Stimulated activated CD8-positive, alpha-beta memory T cell treated with anti-CD3 and anti-CD28 coated beads, Interleukin-4, amount 100 ng/mL, for 4 hours (primary cell): ENCODE measurements at places on chromosomes 6 and 20.

DNA sequence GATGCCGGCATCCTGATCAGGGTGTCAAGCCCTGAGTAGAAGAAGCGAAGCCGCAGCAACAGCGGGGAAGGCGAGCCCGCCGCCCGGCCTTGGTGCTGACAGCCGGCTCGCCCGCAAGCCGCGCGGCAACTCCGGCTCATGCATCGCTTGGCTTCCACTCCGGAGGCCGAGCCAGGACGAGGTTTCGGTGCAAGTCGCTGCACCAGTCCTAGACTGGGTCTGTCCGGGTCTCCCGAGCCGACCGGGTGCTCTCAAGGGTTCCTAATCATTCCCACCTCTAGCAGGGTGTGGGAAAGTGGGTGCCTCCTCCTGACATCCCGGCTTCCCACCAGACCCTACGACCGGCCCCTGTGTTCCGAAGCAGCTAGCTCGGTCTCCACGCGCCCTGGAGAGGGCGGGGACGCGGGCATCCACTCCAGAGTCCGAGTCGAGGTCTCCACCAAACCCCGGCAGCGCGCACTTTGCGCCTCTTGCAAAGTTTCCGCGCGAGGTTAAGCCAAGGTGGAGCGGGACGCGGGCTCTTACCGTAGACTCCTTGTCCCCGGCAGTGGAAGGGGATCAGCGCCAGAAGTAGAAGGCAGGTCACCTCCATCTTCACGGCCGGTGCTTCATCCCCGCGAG, 1.4 kb downstream of the MDGA1 start:
- DNase-seq: no peak

- DNase-seq: no peak
Observed at GRCh38 chr6:43630980-43631619, 2.0 kb upstream of the GTPBP2 start.

DNA sequence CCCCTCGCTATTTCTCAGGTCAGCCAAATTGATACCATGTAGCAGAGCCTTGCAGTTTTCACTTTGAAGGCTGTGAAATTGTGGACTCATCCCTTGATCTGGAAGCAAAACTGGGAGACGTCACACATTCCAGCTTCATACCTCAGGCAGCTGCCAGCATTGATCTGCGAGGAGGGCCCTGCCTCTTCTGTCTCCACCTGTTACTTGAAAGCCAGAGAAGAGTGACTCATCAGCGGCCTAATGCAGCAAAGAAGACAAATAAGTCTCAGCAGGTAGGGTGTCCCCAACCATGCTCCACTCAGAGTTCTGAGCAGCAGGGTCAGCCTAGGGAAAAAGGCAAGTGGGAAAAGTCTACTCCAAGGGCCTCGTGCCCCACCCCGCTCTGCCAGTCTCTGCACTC, 69.4 kb upstream of the BMP2 start:
- no peak for DNase-seq

DNA sequence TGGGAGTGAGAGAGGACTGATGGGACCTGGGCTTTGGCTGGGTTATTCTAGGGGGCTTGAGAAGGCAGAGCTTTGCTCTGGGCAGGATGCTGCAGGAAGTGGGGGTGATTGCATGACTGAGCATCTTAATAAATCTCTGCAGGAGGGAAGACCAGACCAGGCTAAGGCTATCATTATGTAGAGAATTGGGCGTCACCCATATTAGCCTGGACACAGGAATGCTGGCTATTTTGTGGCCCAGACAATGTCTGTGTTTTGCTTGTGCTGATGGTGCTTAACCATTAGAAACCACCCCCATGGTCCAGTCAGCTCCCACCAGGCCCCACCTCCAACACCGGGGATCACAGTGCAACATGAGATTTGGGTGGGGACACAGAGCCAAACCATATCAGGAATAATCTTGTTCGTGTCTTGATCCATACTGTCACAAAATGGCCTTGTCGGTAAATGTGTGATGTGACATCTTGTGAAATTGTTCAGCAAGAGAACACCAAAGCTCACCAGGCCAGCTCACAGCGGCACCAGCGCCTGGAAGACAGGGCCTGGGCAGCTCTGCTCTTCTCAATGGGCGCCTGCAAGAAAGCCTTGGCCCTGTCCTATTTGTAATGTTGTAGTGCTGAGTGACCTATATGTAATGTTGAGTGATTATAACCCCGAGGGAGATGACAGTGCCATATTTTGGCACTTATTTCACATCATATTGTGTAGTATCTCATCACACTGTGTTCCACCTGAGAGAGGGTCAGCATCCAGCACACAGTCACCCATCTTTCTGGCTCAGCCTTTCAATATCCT, 211.8 kb downstream of the QKI start:
- DNase-seq: no peak

- no peak for DNase-seq
Observed at GRCh38 chr6:100671740-100672139, 207.0 kb upstream of the SIM1 start.

- DNase-seq: no peak
Observed at GRCh38 chr6:56151609-56152224, 95.7 kb downstream of the COL21A1 start.

DNA sequence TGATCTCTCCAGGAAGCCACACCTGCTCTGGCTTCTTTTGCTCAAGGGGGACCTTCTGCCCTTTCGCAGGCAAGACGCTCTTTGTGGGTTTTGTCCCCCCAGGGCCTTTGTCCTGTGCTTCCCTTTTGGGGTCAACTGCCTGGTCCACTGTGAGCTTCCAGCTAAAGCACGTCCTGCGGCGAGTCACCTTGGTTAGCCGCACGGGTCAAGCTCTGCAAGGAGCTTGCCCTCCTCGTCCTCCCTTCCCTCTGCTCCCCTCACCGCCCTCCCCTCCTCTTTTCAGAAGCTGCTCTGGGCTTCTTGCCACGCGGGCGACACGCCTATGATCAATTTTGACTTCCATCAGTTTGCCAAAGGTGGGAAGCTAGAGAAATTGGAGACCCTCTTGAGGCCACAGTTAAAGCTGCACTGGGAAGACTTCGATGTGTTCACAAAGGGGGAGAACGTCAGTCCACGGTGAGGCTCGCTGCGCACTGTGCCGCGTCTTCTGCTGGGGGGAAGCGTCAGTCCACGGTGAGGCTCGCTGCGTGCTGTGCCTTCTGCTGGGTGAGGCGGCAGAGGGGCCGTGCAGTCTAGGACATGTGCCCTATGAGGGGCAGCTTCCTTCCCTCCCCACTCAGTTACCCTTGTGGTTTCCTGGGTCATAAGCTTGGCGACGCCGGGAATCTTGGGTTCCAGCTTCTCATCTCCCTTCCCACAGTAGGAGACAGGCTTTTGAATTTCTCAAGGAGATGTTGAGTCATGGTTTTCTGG, 80.2 kb downstream of the SYNJ2 start:
- no peak for DNase-seq

- no peak for DNase-seq
Observed at GRCh38 chr6:159137676-159138075, 31.5 kb upstream of the FNDC1 start.

DNA sequence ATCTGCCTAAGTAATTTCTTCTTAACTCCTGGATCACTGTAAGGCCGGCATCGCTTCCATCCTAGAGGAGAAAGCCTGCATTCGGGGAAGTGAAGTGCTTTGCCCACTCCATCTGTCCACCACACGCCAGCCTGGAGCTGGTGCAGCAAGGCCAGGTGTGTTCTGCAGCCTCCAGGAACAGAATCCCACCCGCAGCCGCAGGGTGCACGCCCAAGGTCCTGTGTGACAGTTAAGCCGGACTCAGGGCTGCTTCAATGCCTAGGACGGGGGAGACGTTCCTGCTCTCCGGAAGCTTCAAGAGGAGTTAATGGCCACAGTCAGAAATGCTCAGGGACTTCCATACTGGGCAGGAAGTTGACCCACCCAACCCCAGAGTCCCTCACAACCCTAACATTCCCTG, 86.1 kb upstream of the QKI start:
- no peak for DNase-seq

DNA sequence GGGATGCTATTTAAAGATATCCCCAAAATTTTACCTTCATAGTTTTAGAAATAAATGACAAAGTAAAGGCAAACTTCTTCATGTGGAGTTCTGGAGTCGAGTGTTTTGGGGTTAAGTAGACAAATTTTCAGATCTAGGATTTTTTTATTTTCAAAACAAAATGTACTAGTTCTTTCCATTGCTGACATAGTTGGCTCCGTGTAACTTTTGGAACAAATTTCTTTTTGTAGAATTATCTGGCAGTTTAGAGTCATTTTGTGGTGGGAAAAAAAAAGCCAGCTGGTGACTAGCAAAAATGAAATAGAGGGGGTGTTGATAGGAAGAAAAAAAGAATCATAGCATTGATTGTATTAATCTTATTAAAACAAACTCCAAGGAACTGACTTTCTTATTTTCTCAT, 131.6 kb upstream of the TCF21 start:
- DNase-seq: no peak

- DNase-seq: no peak
Observed at GRCh38 chr20:48422242-48422960, 405.4 kb downstream of the PREX1 start.

DNA sequence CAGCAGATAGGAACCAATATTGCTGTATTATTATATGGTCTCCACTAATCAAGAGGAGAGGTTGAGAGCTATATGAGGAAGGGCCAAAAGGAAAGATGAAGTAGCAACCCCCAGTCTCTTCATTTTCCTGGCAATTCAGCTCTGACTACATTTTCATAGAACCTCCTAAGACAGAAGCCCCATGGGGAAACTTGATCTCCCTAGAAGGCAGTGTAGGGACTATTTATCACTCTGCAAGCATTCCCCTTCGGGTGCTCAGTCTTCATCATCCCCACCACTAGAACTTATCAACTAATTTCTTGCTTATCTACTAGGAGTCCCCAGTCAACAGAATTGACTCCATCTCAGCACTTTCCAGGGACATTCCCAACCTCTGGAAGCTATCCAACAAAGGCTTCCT, 25.5 kb upstream of the ITCH start:
- DNase-seq: no peak

GRCh38 chr20:51299413-51299812, 243.1 kb downstream of the NFATC2 start:
- no peak for DNase-seq

DNA sequence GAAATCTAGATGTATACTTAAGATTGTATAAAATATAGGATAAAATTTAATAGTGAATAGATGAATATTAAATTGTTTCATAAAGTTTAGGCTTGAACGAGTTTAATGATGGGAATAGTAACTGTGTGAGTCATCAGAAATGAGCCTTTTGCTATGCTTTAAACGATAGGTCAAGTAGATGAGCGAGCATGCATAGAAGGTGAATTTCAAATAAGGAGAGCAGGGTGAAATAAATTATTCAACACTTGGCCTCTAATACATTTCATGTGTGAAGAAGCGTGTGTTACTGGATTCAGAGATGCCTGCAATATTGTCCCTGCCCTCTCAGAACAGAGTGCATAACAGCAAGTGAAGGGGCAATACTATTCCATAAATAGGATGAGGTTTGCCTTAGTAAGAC, 74.4 kb upstream of the EYA4 start:
- no peak for DNase-seq

- no peak for DNase-seq
Observed at GRCh38 chr6:30719356-30719755, 796 bp upstream of the TUBB start.

GRCh38 chr6:8243475-8243874, 141.1 kb upstream of the EEF1E1 start:
- no peak for DNase-seq

DNA sequence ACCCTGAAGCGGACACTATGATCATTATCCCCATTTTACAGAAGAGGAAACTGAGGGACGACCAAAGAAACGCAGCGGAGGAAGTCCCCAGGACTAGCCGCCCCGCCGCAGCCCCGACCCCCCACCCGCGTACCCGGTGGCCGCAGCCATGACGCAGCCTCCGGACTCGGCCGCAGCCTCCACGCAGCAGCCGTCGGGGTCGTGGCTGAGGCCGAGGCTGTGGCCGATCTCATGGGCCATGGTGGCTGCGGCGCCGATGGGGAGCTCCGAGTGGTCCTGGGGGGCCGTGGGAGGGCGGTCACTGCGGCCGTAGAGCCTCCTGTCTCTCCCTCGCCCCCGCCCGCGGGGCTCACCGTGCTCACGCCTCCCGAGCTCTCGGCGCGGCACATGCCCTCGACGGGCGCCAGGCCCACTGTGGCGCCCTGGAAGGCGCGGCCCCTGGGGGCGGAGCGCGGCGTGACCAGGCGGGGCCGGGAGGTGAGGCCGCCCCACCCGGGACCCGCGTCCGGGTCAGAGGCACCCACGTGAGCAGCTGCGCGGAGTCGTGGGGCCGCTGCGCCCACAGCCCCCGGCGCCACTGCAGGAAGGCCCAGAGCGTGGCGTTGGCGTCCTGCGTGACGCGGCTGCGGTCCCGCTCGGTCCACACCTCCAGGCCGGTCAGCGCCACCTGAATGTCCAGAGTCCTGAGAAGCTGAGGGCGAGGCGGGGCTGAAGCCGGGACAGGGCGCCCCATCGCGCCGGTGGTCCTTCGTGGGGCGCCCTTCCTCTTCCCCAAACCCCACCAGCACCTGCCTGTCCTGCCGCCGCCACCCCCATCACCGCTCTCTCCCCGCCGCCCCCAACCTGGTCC, 8.4 kb downstream of the ADAM33 start:
- no peak for DNase-seq

- no peak for DNase-seq
Observed at GRCh38 chr6:137602313-137603197, 108.4 kb upstream of the OLIG3 start.

GRCh38 chr6:100176311-100176950, 182.4 kb upstream of the MCHR2 start:
- DNase-seq: no peak

DNA sequence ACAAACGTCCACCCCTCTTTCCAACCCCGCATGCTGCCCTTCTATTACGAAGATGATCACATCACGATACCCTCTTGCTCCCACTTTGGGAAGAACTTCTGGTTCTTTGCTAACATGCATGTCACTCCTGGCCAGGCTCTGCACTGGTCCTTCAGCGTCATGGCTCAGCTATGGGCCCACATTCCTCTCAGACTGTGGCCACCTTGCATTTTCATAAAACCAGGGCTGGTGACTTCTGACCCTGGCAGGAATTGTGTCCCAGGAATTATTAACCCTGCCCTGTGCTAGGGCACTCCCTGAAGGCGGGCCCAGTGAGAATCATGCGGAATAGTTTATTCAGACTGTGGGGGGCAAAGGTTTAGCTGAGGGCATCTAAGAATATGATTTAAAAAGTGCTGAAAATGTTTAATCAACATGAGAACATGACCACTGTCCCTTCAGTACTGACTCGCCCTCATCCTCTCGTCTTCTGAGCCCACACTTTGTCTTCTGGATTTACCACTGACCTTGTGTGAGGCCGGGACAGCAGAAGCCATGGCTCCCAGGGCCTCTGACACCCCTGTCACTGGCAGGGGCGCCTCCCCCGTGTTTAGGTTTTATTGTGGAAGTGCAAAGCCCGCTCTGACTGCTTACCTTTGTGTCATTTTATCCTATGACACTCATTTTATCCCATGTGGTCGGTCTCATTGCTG, 38.1 kb upstream of the THBS2 start:
- DNase-seq: no peak
